ENCODE measurements at places on chromosomes 1 and 21. TPM values are rescaled to one million over a fixed set of nuclear protein-coding genes. Genes with fewer than 3 reads are reported as not detected.

Gene AMY1C
- total RNA-seq: not detected

Gene ESPN
- 0.89 TPM for total RNA-seq

Gene HNRNPR
- total RNA-seq: 222 TPM

Gene CFAP107
- not detected for total RNA-seq

Gene CYP4Z1
- total RNA-seq: not detected

Gene CLCA4
- total RNA-seq: not detected

Gene LORICRIN
- not detected for total RNA-seq

Data from activated CD8-positive, alpha-beta memory T cell treated with anti-CD3 and anti-CD28 coated beads, Interleukin-2, amount 10 ng/mL, durations not matched to agents 7 days and 5 days (primary cell).